ENCODE measurements at places on chromosomes 6 and 20.

GRCh38 chr6:100171533-100172321 is 177.7 kb upstream of the MCHR2 start:
- DNase-seq, result no peak

DNA sequence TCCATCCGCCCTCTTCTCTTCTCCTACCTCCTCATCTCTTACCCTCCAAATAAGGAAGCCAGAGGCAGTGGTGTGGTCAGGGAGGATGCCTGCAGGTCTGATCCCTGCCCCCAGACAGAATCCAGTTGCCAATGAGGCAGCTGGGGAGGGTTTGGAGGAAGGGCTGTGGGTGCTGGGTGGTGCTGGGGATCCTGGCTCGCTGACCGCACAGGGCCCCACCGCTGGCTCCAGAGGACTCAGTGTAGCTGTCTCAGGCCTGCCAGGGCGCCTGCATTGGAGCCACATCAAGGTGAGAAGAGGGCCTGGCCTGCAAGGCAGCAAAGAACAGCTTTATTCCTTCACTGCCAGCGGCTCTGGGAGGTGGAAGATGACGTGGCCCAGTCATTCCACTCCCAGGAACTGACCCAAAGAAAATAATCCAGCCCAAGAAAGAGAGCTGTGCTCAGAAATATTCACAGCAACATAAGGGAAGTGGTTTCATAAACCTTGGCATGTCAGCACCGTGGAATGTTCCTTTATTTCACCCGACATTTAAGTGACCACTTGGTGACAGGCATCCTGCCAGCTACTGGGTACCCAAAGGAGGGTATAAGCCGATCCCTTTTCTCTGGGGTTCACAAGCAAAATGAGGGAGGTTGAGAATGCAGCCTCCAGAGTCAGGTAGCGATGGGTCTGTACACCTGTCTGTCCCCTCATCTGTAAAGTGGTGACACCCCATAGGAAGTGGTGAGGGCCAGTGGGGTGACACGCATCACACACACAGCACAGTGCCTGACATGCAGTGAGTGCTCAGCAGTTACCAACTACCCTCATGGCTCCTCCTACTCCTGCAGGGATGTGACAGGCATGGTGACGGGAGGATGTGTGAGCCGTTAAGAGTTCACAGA is 125.1 kb downstream of the SNX5 start:
- peak; percentile 72 for DNase-seq

DNA sequence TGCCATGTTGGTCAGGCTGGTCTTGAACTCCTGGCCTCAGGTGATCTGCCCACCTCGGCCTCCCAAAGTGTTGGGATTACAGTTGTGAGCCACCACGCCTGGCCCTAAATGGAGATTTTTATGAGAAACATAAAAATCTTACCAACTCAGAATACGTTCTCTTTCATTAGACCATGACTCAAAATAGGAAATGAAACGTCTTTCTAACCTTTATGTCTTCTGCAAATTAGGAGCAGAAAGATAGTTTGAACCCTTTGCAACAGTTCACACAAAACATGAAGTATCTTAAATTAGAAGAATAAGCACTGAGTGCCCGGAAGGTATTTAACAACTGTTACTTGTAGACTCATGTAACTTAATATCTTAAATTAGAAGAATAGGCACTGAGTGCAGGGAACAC is 48.3 kb downstream of the AHI1 start:
- no peak for DNase-seq

DNA sequence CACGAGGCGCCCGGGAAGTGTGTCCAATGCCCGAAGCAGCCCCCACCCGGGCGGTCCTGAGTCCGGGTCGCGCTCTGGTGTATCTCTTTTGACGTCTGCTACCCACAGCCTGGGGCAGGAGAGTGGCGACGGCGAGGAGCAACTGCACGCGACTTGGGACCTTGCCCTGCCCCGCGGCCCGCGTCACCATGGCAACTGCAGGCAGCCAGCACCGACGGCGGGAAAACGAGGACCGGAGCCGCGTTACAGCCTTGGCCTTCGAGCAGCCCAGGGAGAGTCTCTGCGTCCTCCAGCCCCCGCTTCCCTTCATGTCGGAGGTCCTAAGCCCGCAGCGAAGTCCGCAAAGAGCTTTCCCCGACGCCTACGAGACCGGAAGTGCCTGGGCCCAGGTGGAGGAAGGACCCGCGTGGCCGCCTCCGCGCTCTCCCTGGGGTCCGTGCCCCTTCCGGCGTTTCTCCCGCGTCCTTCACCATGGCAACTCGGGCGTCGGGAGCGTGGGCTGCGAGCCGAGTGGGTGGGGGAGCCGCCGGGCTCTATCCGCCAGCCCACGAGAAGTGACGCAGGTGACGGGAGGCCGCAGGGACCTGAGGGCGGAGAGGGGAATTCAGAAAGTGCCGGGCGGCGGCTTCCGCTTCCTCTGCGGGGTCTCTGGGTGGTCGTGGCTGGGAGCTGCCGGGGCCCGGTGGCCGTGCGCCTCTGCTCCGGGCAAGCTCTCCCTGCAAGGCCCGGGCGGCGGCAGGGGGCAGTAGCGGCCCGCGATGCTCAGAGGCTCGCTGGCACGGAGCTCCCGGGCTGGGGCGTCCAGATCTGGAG is 88.6 kb upstream of the TGM3 start:
- DNase-seq, result peak; percentile 84

DNA sequence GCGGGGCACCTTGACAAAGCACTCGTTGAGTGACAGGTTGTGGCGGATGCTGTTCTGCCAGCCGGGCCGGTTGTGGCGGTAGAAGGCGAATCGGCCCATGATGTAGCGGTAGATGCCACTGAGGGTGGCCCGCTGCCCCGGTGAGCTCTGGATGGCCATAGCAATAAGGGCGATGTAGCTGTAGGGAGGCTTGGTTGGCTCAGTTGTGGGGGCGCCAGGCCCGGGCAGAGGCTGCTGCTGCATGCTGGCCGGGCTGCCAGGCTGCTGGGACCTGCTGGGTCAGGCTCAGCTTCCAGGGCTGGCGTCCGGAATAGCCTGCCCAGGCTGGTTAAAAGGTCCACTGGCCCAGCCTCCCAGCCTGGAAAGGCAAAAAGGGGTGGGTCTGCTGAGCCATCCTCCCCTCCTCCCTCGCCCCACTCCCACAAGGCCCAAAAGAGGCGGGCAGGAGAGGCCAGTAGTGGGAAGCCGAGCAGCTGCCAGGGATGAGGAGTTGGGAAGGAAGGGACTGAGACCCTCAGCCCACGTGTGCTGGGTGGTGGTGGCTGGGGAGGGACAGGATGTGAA is at the start of gene FOXS1:
TSS of gene FOXS1 (minus strand) at position 305 of the 564 bp plus-strand sequence. CDS start at position 243, 62 bp downstream.
- peak; percentile 84 for DNase-seq

GRCh38 chr6:90586546-90586835 is 381 bp downstream of the MAP3K7 start:
- no peak for DNase-seq

DNA sequence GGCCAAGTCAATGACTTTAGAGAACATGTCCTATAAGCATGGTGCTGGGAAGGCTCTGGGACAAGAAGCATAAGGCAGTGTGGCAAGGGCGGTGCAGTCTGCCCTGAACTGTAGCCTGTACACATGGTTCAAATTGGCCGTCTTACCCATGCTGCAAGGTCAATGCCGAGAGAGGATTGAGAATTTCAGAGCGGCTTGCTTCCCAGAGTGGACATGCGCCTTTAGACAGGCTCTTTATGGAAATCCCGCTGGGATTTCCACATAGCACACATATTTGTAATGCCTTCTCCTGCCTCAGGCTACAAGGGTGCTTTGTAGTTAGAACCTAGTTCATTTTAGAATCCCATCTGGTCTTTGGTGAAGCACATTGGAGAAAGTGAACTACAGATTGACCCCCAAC is 36.1 kb upstream of the CEP162 start:
- no peak for DNase-seq

- DNase-seq, result no peak
These were observed 449.8 kb downstream of the ADGRB3 start for GRCh38 chr6:69084746-69085335.

DNA sequence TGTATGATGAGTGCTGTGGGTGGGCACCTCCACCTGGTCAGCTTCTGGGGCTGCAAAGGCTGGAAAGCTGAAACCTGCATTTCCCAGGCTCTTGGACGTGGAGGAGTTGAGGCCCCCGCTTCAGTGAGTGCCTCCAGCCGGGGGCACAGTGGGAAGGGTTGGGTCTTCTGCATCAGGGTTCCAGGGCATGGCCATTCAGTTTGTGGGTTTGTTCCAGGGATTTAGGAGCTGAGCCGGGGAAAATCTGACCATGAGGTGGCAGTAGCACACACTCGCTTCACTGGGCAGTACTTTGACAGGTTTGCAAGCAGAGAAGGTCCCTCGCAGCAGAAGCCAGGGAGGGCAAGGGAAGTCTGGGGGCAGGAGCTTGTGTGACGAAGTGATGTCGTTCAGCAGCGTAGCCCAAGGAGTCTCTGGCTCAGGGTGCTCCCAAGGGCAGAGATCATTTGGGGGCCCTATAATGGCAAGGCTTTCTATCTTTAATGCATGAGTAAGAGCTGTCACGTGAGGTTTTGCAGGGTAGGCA is 69.5 kb upstream of the SULF2 start:
- no peak for DNase-seq

GRCh38 chr6:4598384-4598995 is 177.7 kb upstream of the CDYL start:
- DNase-seq, result no peak

GRCh38 chr6:149963212-149963461 is 606 bp upstream of the ULBP1 start:
- no peak for DNase-seq

- DNase-seq, result no peak
These were observed 161.3 kb upstream of the PHACTR1 start for GRCh38 chr6:12555267-12555666.

DNA sequence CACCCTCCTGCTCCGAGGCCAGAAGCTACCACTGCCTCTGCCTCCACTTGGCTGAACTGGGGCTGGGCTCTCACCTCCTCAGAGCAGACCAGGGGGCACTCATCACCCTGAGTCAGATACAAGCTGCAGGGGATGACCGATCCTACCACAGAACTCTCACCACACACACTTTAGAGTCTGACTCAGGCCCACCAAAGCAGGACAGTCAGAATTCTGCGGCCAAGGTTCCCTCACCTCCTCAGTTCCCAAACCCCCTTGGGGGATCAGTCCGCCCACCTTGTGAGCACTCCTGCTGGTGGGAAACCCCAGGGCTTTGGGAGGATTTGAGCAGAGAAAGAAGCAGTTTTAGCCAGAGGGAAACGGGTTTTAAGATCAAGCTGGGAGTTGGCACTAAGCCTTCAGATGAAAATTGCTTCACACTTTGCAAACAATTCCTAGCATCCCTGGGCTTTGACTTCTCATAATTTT is 587.8 kb upstream of the JAG1 start:
- DNase-seq, result no peak

GRCh38 chr20:19588732-19589131 is 169.3 kb upstream of the RIN2 start:
- DNase-seq, result no peak

DNA sequence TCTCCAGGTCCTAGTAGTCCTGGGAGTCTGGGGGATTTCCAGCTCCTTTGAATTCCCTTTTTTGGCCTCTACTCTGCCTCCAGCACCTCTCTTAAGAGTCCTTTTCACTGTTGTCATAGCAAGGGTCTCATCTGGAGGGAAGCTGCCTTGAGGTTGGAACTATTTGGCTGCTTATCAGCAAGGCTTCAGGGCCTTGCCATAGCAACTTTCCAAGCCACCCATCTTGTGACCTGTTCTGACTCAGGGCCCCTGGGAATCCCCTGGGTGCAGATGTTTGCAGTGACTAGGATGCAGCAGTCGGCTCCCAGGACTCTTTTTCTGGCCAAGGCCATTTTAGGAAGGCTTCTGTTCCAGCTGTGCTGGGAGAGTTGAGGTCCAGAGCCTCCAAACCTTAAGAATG is 12.4 kb downstream of the PKIG start:
- DNase-seq, result no peak

GRCh38 chr20:11379257-11380011 is 538.3 kb upstream of the BTBD3 start:
- no peak for DNase-seq

DNA sequence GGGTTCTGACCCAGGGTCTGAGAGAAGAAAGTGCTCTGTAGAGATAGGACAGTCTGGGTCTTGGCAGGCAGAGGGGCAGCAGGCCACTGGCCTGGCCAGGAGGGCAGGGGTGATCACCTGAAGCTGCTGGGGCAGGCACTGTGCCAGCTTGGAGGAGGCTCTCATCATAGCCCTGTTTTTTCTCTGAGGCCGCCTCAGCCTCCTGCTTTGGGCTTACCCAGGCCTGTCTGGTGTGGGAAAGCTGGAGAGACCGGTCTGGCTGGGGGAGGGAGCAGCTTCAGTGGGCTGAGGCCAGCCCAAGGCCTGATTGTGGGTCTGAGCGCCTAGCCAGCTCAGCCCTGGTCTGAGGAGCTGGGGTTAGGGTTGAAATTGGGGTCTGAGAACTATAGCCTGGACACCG is 3.9 kb downstream of the LPIN3 start:
- DNase-seq, result no peak

DNA sequence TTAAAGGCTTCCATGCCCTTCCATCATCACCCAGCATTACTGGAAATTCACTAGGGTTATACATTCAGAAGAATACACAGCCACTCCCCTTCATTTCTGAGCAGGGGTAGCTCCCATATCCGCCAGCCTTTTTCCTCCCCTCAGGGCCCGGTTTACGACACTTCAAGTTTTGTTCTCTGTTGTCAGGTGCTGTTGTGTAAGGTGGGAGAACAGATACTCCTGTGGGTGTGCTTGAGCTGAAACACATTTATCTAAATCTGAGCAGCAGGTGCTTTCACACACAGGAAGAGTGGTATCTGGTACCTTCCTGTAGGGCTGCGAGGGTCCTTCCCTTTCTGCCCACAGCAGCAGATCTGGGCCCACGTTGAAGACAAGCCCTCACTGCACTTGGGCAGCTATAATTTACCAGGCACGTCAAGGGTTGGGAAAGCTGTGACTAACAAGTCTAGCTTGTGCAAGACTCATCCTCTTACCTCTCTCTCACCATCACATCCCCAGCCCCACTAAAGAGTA is 215.8 kb upstream of the RREB1 start:
- DNase-seq, result no peak

- DNase-seq, result peak; percentile 77
These were observed 60.0 kb downstream of the TRIM27 start for GRCh38 chr6:28863604-28864325.

DNA sequence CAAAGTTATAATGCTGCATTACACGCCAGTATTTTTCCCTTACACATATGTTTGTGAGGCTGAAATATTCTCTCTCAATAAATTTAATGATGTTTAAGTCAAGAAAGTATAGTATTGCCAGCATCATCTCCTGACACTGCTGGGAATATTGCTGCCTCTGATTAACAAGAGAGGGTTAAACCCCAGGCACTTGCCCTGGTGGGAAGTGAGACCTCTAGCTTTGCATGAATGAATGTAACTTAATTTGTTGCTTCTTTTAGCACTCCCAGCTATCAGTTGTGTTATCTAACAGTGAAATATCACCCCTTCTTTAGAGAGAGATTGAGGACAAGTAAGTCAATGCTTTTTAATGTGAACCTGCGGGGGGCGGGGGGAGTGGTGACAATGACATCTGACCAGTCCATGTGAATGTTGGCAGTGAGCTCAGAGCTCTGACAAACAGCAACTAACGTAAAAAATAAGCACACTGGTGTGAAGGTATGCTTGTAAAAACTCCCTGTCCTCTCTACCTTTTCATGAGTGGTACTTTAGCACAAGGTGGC is 9.8 kb downstream of the FOXA2 start:
- DNase-seq, result no peak
